Caco-2 (cell line): ENCODE measurements at places on chromosomes 16 and 17.
A peak's percentile ranks its signal among the peaks of the same experiment; 100 is the strongest.

- no peaks in the 10 kb centered on the region for H3K27me3 ChIP-seq
Measured at GRCh38 chr17:28057731-28058246, 15.3 kb downstream of the NLK start.

DNA sequence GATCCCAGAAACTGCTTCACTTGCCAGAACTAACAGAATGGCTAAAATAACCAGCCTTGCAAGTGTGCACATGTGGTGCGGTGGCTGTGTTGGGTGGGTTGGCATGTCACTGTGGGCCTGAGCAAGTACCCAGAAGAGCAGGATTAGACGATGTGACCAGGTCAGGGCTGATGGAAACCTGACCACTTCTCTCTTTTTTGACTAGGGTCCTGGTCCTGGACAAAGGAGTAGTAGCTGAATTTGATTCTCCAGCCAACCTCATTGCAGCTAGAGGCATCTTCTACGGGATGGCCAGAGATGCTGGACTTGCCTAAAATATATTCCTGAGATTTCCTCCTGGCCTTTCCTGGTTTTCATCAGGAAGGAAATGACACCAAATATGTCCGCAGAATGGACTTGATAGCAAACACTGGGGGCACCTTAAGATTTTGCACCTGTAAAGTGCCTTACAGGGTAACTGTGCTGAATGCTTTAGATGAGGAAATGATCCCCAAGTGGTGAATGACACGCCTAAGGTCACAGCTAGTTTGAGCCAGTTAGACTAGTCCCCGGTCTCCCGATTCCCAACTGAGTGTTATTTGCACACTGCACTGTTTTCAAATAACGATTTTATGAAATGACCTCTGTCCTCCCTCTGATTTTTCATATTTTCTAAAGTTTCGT is 16.7 kb downstream of the ANKRD40 start:
- H3K4me3 ChIP-seq = no peak overlapping the region
- peaks cover 92% of the 10 kb centered on the region for H3K4me1 ChIP-seq
- no peaks in the 10 kb centered on the region for H3K27me3 ChIP-seq
- H3K27ac ChIP-seq = peak overlapping the region; percentile 88
- peaks cover 7% of the 10 kb centered on the region; the same call in 1 of the 2 replicates for H3K36me3 ChIP-seq
- no peak for DNase-seq

GRCh38 chr16:83835586-83836566 is 28.1 kb downstream of the HSBP1 start:
- no peaks in the 10 kb centered on the region; the same call in 1 of the 2 replicates for H3K4me1 ChIP-seq
- H3K4me3 ChIP-seq = no peak overlapping the region
- H3K27ac ChIP-seq = no peak overlapping the region
- no peaks in the 10 kb centered on the region for H3K27me3 ChIP-seq
- no peak for DNase-seq

DNA sequence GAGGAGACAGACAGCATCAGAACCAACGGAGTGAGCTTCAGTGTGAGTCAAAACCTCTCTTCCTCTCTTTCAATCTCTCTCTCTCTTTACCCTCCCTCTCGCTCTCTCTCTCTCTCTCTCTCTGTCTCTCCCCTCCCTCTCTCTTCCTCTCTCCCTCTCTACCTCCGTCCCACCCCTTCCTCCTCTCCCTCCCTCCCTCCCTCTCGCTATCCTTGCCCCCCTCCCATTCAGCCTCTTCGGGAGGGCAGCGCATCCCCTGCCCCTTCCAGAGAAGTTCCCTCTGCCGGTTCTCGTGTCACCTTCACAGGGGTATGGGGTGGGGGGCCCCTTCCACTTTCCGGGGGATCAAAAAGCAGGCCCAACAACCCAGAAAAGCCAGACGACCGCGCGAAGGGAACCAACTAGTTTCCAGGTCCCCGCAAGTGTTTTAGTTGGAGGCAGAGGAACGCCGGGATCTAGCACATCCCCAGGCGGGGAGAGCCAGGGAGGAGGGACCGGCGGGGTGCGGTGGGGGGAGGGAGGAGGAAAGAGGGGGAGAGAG is 28.9 kb upstream of the RBFOX1 start:
- no peak for DNase-seq
- H3K27ac ChIP-seq = no peak overlapping the region
- no peaks in the 10 kb centered on the region for H3K36me3 ChIP-seq
- H3K4me1 ChIP-seq = no peaks in the 10 kb centered on the region
- H3K27me3 ChIP-seq = no peaks in the 10 kb centered on the region

DNA sequence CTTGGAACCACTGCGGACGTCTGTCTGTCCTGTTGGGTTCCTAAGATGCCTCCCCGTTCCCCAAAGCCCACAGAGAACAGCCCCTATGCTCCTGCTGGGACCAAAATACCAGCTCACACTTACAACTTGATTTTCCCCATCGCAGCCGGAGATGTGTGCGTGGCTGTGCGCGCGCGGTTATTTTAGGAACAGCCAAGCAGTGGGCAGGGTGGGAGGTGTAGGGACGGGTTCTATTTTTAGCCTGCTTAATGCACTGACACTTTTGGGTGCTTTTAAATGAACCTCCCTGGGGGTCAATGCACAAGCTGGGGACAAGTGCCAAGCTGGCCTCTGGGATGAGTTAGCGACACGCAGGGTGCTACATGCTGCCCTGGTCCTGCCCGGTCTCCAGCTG is 74.1 kb downstream of the KLHDC4 start:
- DNase-seq = no peak
- H3K4me3 ChIP-seq = no peak overlapping the region
- H3K36me3 ChIP-seq = no peaks in the 10 kb centered on the region; the same call in 1 of the 2 replicates
- no peaks in the 10 kb centered on the region for H3K4me1 ChIP-seq
- H3K27ac ChIP-seq = no peak overlapping the region
- H3K27me3 ChIP-seq = no peaks in the 10 kb centered on the region; the same call in 1 of the 2 replicates

DNA sequence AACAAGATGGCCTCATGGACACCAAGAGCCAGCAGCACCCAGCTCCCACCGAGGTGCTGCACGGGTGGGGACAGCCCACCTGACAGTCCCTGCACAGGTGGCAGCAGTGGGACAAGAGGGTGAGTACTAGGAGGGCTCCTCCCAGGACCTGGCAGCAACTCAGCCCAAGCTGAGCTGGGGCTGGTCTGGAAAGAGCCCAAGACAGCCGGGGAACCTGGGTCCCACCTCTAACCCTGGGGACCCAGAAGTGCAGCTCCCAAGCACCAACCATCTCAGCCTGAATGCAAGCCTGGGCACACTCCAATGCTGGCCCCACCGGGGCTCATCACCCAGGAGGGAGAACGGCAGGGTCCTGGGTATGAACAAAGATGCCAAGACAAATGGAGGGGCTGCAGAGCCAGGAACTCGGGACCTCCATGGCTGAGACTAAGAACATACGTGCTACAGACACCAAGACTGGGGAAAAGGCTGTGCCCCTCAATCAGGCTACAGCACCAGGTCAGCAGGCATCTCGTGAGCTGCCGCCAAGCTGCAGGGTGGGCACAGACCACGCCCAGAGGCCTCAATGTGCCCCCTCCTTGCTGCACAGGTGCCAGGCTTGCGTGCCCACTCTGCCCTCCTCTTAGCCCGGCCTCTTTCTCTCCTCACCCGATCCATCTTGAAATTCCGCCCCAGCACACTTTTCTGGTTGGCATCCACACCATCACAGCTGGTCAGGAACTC is 37.5 kb upstream of the GSG1L start:
- no peak overlapping the region for H3K4me3 ChIP-seq
- no peaks in the 10 kb centered on the region for H3K27me3 ChIP-seq
- H3K27ac ChIP-seq = no peak overlapping the region
- H3K36me3 ChIP-seq = peaks cover 3% of the 10 kb centered on the region

DNA sequence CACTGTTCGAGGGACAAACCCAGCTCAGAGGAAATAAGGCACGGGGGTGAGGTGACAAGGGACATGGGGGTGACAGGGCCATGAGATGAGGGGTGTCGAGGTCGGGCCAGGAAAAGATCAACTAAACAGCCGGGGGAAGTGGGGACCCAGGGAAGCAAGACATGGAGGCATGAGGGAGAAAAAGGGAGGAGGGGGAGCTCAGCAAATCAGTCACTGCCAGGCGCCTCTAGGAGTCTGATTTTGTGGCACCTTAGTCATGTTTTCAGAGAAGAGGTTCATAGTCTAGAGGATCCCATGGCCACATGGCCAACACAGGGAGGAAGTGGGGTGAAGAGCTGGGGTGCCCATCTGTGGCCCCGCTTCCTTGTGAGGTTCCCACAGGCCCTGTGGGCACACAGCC is 814.5 kb downstream of the KCNJ18 start:
- no peak for DNase-seq
- H3K4me3 ChIP-seq = no peak overlapping the region
- H3K4me1 ChIP-seq = no peaks in the 10 kb centered on the region

DNA sequence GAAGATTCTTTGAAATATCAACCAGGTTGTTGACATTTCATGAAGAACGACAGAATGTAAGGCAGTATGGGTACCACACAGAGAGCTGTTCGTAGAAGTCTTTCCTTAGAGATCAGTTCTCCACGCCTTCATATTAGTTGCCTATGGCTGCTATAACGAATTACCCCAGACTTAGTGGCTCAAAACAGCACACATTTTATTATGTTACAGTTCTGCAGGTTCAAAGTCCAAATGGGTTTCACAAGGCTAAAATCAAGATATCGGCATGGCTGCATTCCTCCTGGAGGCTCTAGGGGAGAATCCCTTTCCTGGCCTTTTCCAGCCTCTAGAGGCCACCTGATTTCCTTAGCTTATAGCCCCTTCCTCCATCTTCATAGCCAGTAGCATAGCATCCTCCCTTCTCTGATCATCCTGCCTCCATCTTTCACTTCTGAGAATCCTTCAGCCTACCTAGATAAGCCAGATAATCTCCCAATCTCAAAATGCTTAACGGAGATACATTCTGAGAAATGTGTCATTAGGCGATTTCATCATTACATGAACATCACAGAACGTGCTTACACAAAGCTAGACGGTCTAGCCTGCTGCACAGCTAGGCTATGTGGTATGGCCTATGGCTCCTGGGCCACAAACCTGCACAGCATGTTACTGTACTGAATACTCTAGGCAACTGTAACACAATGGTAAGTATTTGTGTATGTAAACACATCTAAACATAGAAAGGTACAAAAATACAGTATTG is 26.0 kb downstream of the ERCC4 start:
- H3K4me1 ChIP-seq = peaks cover 9% of the 10 kb centered on the region
- no peak for DNase-seq
- no peaks in the 10 kb centered on the region for H3K36me3 ChIP-seq
- H3K4me3 ChIP-seq = no peak overlapping the region
- peak overlapping the region; percentile 20 for H3K27ac ChIP-seq

DNA sequence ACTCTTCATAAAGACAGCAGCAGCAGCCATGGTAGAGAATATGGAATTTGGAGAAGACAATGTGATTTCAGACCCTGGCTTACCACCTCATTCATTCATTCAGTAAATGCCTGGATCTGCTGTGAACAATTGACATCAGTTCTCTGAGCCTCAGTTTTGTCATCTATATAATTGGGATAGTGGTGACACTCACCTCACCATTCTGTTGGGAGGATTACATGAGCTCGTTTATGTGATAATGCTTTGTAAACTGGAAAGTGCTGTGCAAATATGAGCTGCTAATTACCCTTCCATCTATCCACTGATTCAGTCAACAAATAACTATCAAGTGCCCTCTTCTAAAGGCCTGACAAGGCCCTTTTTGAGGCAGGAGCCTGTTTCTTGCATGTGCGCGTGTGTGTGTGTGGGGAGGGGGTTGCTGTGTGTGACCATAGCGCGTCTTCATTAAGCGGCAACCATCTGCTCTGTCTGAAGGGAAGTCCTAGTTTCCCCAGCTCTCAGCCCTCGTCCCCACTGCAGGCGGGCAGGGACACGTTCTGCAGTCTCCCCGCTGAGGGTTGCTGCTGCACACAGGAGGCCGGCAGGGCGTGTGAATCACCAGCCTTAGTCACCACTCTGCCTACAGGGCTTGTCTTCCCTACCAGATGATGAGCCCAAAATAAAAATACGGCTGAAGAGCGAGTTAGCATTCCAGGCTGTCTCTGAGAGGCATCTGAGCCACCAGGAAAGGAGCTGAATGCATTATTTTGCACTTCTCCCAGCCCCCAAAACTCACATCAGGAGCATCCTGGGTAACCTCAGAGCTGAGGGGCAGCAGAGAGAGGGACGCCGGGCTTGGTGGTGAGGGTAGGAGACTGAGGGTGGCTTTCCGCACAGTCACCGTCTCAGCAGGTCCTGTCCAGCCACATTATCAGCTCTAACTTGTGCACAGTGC is 19.9 kb downstream of the ARL4D start:
- no peaks in the 10 kb centered on the region for H3K27me3 ChIP-seq
- no peaks in the 10 kb centered on the region for H3K36me3 ChIP-seq

DNA sequence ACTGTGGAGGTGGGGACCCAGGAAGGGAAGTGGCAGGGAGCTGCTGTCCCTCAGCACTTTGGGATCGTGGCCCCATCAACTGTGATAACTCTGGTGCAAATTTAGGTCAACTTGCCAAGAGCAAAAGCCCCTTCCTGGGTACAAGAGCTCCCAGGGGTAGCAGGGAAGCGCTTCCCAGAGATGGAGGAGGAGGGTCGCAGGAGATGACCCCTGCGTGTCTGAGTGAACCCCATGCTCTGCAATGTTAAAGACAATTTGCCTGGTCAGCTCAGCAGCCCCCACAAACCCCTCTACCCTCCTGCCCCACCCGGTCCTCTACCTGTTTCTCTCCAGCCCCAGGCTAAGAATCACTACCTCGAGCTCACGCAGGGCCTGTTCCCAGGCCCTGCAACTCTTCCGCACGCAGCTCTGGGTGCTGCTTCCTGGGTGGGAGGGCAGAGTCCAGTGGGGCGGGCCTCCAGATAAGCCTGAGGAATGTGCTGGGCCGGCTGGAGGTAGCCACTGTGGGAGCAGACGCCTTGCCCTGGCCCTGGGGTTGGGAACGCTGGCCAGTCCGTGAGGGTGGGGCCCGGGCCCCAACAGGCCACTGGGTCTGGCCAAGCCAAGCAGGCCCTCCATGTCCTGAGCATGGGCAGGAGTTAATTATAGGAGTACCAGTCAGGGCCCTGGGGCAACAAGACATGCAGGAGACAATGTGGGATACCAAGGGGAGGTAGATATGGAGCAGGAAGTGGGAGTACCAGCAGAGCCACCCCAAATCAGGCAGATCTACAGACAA is 6.1 kb downstream of the DOK4 start:
- peaks cover 6% of the 10 kb centered on the region; the same call in 1 of the 2 replicates for H3K36me3 ChIP-seq
- H3K27ac ChIP-seq = peak overlapping the region; percentile 100
- H3K4me1 ChIP-seq = peaks cover 52% of the 10 kb centered on the region
- H3K27me3 ChIP-seq = no peaks in the 10 kb centered on the region

- DNase-seq = no peak
- H3K27ac ChIP-seq = peak overlapping the region; percentile 87
- peaks cover 18% of the 10 kb centered on the region for H3K36me3 ChIP-seq
- peaks cover 7% of the 10 kb centered on the region; the same call in 1 of the 2 replicates for H3K4me1 ChIP-seq
- no peaks in the 10 kb centered on the region for H3K27me3 ChIP-seq
- H3K4me3 ChIP-seq = peak overlapping the region; percentile 93
Measured at GRCh38 chr16:67873435-67874370, 851 bp downstream of the EDC4 start.

GRCh38 chr17:81954131-81955057 is 6.6 kb downstream of the NOTUM start:
- no peaks in the 10 kb centered on the region for H3K27me3 ChIP-seq
- peaks cover 26% of the 10 kb centered on the region for H3K4me1 ChIP-seq
- no peak for DNase-seq
- H3K27ac ChIP-seq = no peak overlapping the region
- no peak overlapping the region for H3K4me3 ChIP-seq
- no peaks in the 10 kb centered on the region for H3K36me3 ChIP-seq

GRCh38 chr17:59712862-59713261 is 5.4 kb downstream of the VMP1 start:
- no peak overlapping the region for H3K4me3 ChIP-seq
- H3K4me1 ChIP-seq = peaks cover 11% of the 10 kb centered on the region
- no peak for DNase-seq
- no peaks in the 10 kb centered on the region for H3K36me3 ChIP-seq

GRCh38 chr17:70081885-70082284 is 6.9 kb downstream of the KCNJ16 start:
- no peaks in the 10 kb centered on the region for H3K27me3 ChIP-seq
- H3K36me3 ChIP-seq = no peaks in the 10 kb centered on the region
- H3K4me1 ChIP-seq = peaks cover 4% of the 10 kb centered on the region
- no peak overlapping the region for H3K27ac ChIP-seq
